Cerebellar cortex (tissue), 1 donor: ENCODE measurements at places on chromosomes 13 and 19.

GRCh38 chr19:48632692-48633147 lies 4.5 kb downstream of the DBP start:
- no peak for DNase-seq

- no peak for DNase-seq
Observed at GRCh38 chr13:105783261-105783660, 752.2 kb downstream of the EFNB2 start.

DNA sequence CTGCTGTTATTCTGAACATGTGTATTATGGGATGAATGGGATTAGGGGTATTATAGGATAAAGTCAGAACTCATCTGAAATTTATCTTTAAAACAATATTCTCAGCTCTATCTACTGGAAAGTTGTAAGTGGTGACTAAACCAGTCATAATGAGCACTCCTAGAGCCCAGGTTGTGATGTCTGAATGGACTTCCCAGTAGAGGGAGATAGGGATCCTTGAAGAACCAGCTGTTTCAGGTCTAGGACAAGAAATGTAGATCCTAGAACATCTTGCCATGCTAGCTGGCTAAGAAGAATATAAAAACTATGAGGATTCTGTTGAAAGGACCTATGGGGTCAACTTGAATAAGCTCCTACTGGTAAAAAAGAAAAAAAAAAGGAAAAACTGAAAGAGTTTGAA lies 310.8 kb downstream of the SLC7A1 start:
- no peak for DNase-seq

DNA sequence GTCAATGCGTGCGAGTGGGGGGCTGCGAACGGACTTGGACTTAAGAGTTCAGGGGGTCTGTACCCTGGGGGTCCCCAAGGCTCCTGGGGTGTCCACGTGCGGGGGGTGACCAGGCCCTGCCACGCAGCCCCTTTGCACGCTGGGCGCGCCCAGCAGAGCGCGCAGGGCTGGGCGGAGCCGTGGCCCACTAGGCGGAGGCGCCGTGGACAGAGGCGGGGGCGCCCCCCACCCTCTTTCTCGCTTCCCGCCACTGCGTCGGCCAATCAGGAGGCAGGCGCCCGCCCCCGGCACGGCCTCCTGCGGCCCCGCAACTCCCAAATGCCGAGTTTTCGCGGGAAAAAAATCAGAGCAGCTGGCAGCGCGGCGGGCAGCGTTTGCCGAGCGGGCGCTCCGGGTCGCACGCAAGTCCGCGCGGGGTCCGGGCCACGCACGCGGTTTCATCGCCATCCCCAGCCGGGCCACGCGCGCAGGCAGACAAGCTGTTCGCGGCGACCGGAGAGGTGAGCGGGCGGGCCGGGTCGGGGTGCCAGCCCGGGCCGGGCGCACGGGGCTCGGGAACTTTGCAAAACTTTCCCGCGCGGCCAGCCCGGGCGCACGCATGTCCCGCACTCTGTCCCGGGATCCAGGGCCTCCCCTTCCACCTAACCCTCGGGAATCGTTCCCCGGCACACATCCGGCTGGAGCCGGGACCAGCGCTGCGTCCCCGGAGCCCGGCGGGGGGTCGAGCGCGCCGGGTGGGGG lies at the start of gene UHRF1:
UHRF1 (plus strand) TSS at position 346 of the 741 bp plus-strand sequence. CDS start 1,385 bp downstream, outside the sequence.
- DNase-seq, result no peak

GRCh38 chr13:110379905-110380341 lies 72.8 kb downstream of the COL4A2 start:
- DNase-seq, result no peak

DNA sequence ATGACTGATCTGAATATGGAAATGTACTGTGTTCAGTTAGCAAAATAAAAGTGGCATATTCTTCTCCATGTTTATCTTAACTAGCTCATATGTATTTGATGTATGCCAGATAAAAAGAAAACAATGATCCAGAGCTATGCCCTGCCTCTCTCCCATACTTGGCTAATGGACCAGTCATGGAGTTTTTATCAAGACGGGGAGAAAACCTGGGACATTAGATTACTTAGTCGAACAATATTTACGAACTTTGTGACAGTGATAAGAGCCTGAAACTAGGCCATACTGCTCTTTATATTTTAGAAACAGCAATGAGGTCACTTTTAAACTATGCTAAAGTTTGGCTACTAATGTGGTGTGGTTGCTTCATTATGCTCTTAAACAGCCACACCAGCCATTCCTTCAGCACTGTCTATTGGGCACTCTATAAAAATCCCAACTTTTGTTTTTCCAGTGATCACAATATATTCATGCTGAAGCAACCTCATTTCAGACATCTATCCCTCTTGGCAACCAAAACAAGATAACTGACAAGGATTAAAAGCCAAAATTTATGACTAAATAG lies 265.0 kb downstream of the FGF14 start:
- DNase-seq, result no peak

- peak; percentile 21 for DNase-seq
Observed at GRCh38 chr19:21586311-21587116, 81.1 kb downstream of the ZNF429 start.

DNA sequence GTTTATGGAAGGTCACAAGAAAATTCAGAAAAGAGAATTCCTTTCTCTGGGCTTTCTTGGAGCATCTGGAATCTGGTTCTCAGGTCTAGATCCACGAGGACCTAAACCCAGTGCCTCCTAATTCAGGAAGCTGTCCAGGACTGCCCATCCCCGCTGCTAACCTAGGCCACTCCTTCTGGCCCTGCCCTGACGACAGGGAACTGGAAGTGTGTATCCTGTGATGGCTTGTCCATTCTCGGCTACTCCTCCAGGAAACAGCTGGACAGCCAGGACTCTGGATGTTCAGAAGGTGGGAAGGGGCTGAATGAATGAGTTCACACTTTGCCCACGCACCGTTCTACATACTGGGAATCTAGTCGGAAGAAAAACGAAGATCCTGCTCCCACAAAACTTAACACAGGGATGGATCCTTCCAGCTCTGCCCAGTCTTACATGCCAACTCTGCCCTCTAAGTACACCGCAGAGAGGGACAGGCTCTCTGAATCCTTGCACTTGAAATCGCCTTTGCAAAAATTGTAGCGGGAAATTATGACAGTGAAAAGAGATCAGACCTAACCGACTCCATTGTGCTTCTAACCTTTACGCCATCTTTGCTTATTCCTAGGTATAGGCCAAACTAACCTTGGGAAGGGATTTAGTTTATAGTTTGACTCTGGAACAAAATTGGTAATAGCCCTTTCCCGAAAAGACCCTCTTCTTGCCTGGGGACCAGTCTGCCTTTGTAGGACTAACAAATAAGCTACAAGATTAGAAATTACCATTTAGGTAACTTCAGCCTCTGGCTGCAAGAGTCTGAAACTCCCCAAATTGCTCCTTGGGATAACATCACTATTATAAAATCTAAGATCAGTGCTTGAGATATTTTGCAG lies 1.8 kb downstream of the LSM4 start:
- no peak for DNase-seq

- peak; percentile 44 for DNase-seq
Observed at GRCh38 chr19:30450100-30450499, 77.9 kb downstream of the ZNF536 start.

DNA sequence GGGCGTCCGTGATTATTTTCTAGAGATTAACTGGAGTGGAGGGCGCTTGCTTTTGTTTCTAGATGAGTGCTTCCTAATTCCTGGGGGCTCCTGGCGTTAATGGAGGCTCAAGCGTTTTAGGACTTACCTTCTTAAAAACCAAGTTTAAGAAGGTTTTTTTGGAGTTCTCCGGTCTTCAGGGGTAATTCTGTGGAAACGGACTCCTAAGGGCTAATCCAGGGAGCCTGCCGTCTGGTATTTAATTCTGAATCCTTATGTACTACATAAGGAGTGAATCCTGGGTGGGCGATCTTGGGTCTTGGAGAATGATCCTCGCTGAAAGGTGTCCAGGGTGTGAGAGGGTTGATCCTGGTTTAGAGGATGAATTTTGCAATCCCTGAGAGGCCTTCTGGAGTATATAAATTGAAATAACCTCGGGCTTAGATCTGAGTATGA lies 357 bp downstream of the RPS11 start:
- DNase-seq, result no peak

DNA sequence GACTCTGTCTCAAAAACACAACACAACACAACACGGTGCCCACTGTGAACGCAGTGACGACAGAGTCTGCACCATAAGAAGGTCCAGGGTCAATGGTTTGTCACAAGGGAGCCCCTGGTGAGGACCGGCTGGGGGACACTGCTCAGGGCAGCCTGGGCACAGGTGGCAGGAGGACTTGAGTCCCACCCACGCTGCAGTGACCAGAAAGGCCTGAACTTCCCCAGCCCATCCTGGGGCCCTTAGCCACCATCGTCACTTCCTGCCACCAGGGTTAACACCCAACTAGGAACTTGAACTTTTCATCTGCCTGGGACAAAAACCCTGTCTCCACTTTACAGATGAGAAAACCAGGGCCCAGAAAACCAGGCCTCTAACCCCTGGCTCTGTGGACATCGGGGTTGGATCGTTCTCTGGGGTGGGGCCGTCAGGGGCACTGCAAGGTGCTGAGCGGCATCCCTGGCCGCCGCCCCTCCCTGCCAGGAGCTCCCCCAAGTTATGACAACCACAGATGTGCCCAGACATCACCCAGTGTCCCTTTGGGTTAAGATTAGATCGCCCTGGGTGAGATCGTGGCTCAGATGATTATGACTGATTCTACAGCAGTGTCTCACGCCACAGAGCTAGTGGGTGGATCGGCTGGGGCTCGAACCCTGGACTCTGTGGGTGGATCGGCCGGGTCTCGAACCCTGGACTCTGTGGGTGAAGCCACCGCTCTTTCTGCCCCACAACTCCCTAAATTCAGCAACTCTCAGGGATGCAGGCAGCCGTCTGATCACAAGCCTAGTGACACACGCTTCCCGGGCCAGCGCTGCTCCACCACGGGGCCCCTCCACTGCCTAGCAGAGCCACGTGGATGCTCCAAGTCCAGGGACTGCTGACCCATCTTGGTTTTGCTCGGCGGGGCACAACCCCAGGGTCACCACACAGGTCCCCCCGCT lies 14.0 kb downstream of the MOB3A start:
- DNase-seq, result no peak

DNA sequence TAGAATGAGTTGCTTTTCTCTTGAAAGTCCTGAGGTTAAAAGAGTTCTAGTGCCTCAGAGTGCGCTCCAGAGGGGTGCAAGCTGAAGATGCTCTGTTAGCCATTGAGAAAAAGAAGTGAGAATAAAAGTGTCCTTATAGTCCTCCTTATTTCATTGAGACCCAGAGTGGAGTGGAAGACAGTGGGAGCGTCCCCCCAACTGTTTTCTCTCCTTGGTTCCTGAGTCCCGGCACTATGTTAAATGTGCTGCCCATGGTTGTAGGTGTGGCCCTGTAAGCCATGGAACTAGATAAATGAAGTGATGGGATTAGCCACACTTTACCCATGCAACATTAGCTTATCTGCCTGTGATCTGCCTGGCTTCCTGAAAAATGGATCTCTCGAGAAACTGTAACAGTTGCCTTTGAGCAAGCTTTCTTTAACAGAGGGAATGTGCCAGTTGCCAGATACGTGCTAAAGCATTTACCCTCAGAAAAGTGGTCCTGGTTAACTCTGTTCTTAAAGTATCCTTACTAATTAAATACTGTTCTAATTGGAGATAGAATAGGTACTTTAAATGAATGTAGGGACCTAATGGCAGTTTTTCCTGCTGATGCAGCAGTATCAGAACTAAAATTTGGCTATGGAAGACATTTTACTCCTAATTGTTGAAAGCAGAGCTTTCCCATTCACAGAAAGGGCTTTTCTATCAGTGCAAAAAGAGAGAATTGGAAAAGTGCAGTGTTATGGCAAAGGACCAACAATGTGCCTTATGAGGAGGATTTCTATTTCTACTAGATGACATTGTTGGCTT lies 21.4 kb upstream of the PSG9 start:
- DNase-seq, result no peak

GRCh38 chr19:4455719-4456475 lies 1.7 kb downstream of the UBXN6 start:
- DNase-seq, result peak; percentile 94

- DNase-seq, result no peak
Observed at GRCh38 chr13:49410477-49410876, 33.4 kb downstream of the CAB39L start.

- DNase-seq, result no peak
Observed at GRCh38 chr13:25462301-25463125, 90.7 kb downstream of the ATP8A2 start.

DNA sequence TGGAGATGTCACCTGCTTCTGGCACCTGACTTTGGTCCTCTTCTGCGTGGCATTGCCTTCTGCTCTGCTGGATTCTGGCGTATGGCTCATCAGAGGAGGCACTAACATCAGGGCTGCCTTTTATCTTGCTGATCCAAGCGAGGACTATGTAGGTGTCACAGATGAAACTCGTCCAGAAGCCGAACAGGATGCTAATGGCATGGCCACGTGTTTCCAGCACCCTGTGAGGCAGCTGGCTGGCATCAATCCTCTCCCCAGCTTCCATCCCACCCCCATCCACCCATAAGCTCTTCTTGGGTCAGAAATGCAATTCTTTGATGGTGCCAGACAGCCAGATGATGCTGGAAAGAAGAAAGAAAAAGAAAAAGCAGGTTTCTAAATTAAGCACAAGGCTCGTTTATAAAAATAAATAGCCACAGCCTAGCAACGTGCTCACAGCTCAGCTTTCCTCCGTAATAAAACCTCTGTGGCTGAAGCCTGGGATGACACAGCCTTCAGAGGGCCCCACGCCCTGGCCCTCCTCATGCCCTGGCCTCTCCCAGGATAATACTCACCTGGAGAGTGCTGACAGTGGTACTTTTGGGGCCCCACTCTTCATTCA lies 212.9 kb upstream of the SERP2 start:
- peak; percentile 46 for DNase-seq

GRCh38 chr13:50893211-50893852 lies 16.3 kb upstream of the RNASEH2B start:
- no peak for DNase-seq

DNA sequence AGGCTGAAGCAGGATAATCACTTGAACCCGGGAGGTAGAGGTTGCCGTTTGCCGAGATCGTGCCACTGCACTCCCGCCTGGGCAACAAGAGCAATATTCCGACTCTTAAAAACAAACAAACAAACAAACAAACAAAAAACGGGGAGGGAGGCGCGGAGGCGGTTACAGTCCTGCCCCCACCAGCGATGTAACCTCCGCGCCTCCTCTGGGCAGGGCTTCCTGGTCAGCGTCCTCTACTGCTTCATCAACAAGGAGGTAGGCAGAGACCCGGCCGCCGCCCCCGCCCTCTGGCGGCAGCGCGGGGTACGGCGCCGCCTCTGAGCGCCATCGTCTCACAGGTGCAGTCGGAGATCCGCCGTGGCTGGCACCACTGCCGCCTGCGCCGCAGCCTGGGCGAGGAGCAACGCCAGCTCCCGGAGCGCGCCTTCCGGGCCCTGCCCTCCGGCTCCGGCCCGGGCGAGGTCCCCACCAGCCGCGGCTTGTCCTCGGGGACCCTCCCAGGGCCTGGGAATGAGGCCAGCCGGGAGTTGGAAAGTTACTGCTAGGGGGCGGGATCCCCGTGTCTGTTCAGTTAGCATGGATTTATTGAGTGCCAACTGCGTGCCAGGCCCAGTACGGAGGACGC lies 10.2 kb downstream of the SNRPD2 start:
- DNase-seq, result peak; percentile 87

DNA sequence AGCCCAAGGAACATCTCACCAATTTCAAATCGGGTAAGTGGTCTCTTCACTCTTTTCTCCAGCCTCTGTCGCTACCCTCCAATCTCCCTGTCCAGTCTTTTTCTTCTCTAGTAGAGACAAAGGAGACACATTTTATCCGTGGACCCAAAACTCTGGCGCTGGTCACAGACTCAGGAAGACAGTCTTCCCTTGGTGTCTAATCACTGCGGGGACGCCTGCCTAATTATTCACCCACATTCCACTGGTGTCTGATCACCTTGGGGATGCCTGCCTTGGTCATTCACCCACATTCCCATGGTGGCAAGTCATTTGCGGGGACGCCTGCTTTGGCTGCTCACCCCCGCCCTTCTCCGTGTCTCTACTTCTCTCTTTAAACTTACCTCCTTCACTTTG lies 13.8 kb upstream of the OR10H1 start:
- no peak for DNase-seq

GRCh38 chr19:41307954-41308449 lies 2.0 kb upstream of the CCDC97 start:
- no peak for DNase-seq
